SJSA1 (cell line): ENCODE measurements at places on chromosomes 4 and X.

GRCh38 chr4:173243321-173243720 lies 74.7 kb downstream of the GALNT7 start:
- DNase-seq = peak; percentile 20

- no peak for DNase-seq
Measured at GRCh38 chr4:173073939-173074500, 94.6 kb upstream of the GALNT7 start.

DNA sequence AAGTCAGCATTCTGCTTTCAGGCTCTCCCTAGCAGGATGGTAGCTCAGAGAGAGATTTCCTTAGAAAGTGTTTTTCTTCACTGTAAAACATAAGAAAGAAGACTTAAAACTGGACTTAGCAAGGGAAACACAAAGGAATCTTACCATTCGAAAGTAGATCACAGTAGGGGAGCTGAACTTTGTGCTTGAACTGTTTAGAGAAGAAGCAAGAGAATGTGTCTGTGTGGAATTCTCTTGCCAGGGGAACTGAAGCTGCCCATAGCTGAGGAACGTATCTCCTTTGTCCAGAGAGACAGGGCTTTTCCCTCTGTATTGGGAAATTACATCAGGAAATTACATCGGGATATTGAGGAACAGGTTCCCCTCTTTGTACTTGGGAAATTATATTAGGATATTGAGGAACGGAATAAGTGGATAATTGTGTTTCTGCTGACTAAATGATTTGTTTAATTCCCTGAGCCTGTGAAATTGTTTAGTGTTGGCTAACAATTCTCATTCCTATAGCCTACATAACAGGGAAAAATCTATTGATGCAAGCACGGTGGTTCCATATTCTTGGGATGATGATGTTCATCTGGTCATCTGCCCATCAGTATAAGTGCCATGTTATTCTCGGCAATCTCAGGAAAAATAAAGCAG lies 21.2 kb downstream of the SRD5A3 start:
- no peak for DNase-seq

- no peak for DNase-seq
Measured at GRCh38 chrX:71215338-71215912, 7.6 kb upstream of the GJB1 start.

- peak; percentile 69 for DNase-seq
Measured at GRCh38 chr4:123449780-123450179, 53.2 kb downstream of the SPRY1 start.

DNA sequence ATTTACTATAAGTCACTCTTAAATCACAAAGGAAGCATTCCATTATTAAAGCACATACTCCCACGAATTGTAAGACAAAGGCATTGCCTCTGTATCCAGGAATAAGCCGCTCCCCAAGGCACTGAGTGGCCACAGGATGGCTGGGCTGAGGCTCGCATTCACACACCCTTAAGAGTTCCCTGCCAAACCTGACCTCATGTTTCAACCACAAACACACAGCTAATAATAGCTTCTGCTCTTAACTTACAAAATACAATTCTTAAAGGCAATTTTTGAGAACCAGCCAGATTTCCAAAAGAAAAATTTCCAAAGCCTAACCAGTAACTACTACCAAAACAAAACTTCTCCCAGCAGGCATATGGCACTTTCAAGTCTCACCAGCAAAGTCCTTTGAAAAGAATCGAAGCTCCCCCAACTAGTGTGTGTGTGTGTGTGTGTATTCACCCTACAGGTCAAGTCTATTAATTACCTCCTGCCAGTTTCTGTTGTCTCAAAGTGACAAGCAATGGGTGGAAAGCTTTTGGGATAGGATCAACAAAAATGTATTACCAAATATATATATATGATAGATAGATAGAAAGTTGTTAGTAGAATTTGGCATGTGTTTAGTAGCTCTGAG lies 36.0 kb downstream of the ARHGAP6 start:
- no peak for DNase-seq

- no peak for DNase-seq
Measured at GRCh38 chrX:132409780-132410556, 78.9 kb downstream of the MBNL3 start.

DNA sequence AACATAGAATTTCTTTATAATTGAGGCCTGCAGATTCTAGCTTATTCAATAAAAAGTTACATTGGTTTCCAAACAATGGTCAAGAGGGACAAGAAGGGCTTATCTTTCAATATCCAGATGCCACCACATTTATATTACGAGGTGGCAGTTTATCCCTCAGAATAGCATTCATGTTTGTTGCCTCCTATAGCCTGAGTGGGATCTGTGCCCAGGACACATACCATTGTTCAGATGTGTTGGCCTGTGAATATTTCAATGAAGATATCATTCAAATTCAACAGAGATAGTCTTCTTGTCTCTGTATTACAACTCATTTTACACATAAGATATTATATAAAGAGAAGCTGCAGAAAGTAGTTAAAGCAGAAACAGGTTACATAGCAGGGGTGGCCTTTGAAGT lies 20.5 kb downstream of the GLRB start:
- DNase-seq = no peak

- no peak for DNase-seq
Measured at GRCh38 chr4:78656968-78657445, 105.4 kb downstream of the ANXA3 start.

DNA sequence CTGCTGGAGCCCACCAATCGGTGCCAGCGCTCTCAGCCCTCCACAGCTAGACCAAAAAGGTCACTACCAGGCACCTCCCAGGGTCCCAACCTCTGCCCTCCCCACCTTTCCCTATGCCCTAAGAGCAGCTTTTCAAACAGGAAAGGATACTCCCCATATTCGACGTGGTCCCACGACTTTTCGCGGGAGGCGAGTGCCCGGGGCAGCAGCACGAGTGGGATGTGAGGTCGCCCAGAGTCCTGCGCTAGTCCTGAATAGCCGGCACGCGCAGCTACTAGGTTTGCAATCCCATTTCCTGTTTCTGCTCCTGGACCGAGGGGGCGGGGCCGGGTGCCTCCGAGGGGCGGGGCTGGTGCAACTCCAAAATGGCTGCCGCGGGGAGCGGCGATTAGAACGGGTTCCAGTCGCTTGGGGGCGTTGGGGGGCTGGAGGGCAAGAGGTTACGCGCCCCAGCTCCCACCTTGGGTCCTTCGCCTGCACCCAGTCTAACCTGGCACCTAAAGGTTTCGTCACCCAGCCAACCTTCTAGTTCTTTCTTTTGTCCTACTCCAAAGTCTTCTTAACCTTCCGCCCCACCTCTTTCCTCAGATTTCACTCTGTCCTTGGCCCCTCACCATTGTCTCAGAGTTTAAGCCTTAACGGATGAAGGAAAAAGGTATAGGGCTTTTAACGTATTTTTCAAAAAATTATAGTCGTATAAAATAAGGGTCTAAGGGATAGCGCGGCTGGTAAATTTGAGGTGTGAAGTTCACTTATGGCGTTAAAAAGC lies 85.0 kb upstream of the TENT5D start:
- DNase-seq = no peak

GRCh38 chr4:2324891-2325290 lies 63.0 kb upstream of the MXD4 start:
- DNase-seq = no peak

GRCh38 chrX:136019226-136019625 lies 34.0 kb downstream of the SLC9A6 start:
- DNase-seq = no peak

DNA sequence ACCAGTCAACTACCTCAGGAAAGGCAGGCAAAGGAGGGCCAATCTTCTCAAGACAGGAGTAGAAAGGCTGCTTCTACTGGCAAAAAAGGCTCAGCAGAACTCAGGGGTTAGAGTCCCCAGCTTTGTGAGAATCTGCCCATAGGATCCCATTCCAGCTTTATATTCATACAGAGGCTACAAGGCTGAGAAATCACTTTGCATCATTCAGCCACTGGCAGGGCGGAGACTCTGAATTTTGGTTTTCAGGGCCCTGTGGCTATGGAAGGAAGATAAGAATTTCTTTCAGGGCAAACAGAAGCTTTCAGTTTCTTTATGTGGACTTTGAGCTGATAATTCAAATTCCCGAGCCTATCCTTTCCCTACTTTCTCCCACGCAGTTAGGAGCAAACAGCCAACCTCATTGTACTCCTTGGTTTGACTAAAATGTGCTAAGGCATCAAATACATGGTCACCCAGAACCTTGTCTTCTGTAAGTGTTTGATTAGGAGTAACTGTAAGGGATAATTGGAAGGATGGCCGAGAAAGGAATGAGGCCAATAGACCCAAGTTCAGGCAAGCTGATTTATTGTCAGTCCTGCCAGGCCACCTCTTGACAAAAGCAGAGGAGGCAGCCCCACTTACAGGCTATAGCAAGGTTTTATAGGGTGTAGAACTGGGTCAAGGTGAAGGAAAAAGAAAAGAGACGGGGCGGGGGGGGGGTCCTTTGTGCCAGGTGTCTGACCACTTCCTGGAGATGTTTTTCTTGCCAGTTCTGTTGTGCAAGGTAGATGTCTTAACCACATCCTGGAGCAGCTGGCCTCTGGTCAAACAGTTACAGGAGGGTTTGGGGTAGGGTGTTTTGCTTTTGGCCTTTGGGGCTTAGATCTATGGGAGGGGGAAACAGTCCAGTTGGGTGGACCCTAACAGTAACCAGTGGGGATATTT lies 165.3 kb upstream of the PPP1R2C start:
- DNase-seq = no peak

DNA sequence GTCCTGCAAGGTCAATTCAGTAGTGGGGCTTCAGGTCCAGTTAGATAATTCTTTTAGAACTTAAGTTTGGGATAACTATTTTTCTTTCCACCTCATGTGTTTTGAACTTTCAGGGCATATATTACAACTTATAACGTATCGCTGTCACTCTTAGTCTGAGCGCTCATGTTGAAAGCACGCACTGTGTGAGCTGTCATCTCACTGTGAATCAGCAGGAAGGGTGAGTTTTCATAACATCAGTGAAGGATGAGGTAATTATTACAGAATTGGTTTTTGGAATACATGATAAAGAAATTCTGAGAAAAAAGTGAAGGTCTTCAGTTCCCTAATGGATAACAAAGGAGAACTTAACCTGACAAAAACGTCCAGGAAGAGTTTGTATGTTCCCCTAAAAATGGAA lies 45.1 kb upstream of the SLC4A4 start:
- DNase-seq = no peak

DNA sequence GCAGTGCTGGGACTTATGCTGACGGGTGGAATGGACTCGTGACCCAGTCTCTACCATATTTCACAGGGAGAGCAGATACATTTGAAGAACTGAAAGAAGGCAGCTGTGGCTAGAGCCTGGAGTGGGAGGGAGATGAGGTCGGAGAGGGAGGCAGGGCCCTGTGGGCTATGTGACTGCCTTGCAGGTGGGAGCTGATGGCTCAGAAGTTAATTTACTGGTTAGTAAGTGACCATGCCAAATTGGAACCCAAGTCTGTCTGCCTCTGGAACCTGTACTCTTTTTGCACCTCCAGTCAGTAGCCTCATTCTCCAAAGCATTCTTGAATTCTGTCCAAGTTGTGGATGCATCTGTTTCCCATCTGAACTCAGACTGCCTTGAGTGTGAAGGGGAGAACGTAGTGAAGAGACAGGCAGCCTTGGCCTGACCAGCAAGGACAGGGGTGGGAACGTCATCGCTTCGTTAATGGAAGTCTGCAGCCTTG lies 92.3 kb downstream of the REPS2 start:
- DNase-seq = no peak

- DNase-seq = no peak
Measured at GRCh38 chr4:34492414-34492813, 1751.9 kb downstream of the ARAP2 start.

DNA sequence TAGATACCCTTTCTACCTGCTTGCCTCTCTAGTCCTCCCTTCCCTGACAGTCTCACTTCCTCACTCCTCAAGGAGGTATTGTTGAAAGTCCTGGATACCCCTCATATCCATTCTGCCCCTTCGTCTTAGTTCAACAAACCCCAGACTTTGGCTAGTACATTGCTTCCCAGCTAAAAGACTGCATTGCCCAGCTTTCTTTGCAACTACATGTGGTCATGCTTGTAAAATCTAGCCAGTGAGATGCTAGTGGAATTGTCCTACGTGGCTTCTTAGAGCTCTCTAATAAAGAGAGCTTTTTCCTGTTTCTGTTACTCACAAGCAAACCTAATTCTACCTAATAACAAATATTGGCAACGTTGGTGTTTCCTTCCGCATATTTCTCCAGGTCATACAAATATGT lies 237.9 kb upstream of the PSAPL1 start:
- no peak for DNase-seq

- no peak for DNase-seq
Measured at GRCh38 chr4:27490315-27490714, 629.7 kb downstream of the STIM2 start.

DNA sequence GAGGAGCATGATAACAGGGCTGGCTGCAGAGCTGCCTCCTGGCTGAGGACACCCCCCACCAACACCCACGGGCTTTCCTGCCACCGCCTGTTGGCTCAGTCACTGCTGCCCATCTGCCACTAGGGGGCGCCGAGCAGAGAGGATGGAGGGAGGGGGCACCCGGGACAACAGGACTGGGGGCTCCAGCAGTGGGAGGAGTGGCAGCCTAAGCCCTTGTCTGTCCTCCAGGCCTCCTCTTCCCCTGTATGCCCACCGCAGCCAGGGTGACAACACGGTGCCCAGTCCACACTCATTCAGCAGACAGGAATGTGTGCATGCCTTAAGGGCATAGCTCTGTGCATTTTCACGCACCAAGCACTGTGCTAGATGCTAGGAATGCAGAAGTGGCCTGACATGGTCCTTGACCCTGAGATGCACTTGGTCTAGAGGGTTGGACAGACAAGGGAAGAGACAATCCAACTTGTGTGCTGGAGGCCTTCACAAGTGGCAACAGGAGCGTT lies 149.9 kb downstream of the AMMECR1 start:
- DNase-seq = peak; percentile 41

DNA sequence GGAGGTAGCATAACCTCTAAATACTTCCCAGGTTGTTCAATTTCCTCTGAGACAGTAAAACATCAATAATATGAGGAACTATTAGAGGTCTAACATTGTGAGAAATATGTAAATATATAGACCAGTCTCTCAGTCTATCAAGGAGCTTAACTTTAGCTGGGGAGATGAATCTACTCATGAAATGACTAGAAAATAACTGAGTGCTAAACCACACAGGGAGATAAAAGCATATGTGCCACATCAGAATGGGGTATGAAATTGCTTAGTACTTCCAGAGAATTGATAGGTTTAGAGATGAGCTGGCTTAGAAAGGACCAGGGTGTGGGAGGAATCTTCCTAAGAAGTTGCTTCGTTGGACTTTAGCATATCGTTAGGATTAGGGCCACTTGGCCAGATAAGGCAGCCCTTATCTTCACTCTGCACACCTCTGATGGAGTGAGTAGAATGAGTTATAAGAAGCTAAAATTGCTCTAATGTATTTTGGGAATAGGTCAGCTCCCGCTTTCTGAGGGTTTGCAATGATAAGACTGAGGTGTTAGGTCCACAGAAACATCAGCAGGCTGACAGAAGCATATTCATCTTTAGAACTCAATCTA lies 299.2 kb downstream of the UNC5C start:
- DNase-seq = no peak
